ENCODE measurements at places on chromosomes 4 and X.

- no peak for DNase-seq
These were observed 191.8 kb upstream of the S100G start for GRCh38 chrX:16458208-16458607.

- no peak for DNase-seq
These were observed 30.9 kb downstream of the CXorf58 start for GRCh38 chrX:23938690-23939089.

- no peak for DNase-seq
These were observed 30.7 kb upstream of the HPGD start for GRCh38 chr4:174553031-174553430.

GRCh38 chr4:187017147-187017546, 293.5 kb upstream of the FAT1 start:
- no peak for DNase-seq

DNA sequence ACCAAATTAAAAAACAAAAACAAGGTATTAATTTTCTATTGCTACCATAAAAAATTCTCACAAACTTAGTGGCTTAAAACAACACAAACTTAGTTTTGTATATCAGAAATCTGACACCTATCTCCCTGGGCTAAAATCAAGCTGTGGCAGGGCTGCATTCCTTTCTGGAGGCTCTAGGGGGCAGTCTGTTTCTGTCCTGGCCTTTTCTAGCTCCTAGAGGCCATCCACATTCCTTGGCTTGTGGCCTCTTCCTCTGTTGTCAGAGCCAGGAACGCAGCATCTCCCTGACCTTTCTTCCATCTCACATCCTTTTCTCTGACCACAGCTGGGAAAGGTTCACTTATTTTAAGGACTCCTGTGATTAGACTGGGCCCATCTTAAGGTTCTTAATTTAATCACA, 38.9 kb upstream of the TLR2 start:
- no peak for DNase-seq

- DNase-seq = no peak
These were observed 33.5 kb upstream of the CYBB start for GRCh38 chrX:37746218-37746941.

All from H7 (cell line).